ENCODE measurements at places on chromosomes 11 and 22.

GRCh38 chr22:45425531-45426265 is 12.2 kb downstream of the RIBC2 start:
- no peaks in the 10 kb centered on the region for H3K27me3 ChIP-seq
- H3K4me3 ChIP-seq = no peak overlapping the region
- no peaks in the 10 kb centered on the region for H3K4me1 ChIP-seq
- no peaks in the 10 kb centered on the region for H3K36me3 ChIP-seq
- no peak overlapping the region for H3K27ac ChIP-seq

- no peaks in the 10 kb centered on the region for H3K27me3 ChIP-seq
- no peak for DNase-seq
- no peak overlapping the region for H3K4me3 ChIP-seq
- no peaks in the 10 kb centered on the region for H3K4me1 ChIP-seq
Measured at GRCh38 chr11:1854949-1855885, 2.3 kb downstream of the LSP1 start.

DNA sequence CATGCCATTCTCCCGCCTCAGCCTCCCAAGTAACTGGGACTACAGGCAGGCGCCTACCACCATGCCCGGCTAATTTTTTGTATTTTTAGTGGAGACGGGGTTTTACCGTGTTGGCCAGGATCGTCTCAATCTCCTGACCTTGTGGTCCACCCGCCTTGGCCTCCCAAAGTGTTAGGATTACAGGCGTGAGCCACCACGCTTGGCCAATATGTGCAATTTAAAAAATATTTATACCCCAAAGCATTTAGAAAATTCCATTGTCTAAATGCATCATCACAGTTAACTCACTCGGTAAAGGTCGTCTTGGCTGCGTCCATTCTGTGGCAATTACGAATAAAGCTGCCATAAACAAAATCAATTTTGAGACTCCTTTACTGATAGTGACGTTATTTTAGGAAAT is 36.2 kb downstream of the EP300 start:
- no peak overlapping the region for H3K4me3 ChIP-seq
- no peaks in the 10 kb centered on the region for H3K4me1 ChIP-seq
- no peak overlapping the region for H3K27ac ChIP-seq
- peaks cover 46% of the 10 kb centered on the region for H3K36me3 ChIP-seq
- no peak for DNase-seq

- H3K36me3 ChIP-seq = no peaks in the 10 kb centered on the region
- peaks cover 14% of the 10 kb centered on the region for H3K4me1 ChIP-seq
- DNase-seq = peak; percentile 96
- peak overlapping the region; percentile 91 for H3K27ac ChIP-seq
- no peaks in the 10 kb centered on the region for H3K27me3 ChIP-seq
Measured at GRCh38 chr11:68127714-68128681, 6.8 kb upstream of the CHKA start.

DNA sequence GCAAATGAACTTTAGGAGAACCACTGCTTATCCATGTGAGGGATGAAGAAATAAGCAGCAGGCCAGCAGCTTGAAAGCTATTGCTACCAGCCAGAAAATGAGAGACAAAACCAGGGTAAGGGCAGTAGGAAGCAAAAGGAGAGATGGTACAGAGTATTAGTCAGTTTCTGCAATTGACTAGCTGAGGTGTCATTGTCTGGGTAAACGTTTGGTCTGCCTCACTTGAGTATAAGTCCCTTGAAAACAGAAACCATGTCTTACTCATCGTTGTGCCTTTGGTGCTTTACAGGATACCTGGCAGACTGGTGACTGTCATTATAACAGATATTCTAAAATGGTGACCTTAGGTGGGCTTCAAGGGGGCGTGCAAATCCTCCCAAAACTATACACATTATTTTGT is 63.9 kb upstream of the USP47 start:
- peaks cover 5% of the 10 kb centered on the region for H3K4me1 ChIP-seq
- no peak overlapping the region for H3K27ac ChIP-seq
- H3K27me3 ChIP-seq = no peaks in the 10 kb centered on the region
- no peak for DNase-seq
- no peak overlapping the region for H3K4me3 ChIP-seq

DNA sequence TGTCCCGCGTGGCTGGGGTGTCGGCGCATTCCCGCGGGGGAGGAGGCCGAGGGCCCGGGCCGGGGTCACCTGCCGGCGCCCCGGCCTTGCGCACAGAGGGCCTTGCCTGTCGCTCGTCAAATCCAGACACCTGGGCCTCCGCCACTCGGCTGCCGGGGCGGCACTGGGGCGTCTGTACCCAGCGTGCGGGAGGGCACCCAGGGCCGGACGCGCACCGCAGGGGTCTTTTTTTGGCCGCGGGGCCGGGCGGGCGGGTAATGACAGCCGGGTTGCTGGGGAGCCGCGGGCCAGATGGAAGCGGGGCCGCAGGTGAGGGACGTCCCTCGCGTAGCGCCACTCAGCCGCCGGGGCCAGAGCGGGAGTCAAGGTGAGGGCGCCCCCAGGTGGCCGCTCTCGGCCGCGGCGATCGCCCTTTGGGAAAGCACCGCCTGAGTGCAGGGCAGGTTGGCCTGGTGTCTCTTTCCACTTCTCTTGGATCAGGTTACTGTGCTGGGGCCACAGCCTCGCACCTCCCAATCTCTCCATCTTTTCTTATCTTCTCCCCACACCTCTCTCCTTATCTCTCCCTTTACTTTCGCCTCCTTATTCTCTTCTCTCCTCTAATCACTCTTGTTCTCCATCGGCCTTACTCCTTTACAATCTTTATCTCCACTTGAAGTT is 3.5 kb downstream of the PHLDB1 start:
- H3K4me3 ChIP-seq = peak overlapping the region; percentile 14
- peaks cover 50% of the 10 kb centered on the region for H3K27me3 ChIP-seq
- peak; percentile 60 for DNase-seq
- no peaks in the 10 kb centered on the region for H3K36me3 ChIP-seq
- no peak overlapping the region for H3K27ac ChIP-seq

DNA sequence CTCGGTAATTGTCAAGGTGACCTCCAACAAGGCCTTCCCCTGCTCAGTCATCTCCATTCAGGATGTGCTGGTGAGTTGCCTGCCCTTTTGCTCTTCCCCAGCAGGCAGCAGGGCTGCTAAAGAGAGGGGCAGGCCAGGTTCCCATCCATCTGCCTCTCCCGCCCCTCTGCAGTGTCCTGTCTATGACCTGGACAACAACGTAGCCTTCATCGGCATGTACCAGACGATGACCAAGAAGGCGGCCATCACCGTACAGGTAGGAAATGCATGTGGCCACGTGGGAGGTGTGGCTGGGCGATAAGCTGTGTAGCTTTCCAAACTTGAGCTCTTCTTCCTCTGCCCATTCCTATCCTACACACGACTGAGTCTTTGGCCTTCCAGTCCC is 4.0 kb downstream of the SIDT2 start:
- H3K27ac ChIP-seq = no peak overlapping the region
- H3K27me3 ChIP-seq = no peaks in the 10 kb centered on the region
- H3K4me3 ChIP-seq = no peak overlapping the region
- H3K36me3 ChIP-seq = peaks cover 4% of the 10 kb centered on the region
- DNase-seq = no peak

GRCh38 chr11:80727315-80727714 is 1286.5 kb upstream of the TENM4 start:
- no peaks in the 10 kb centered on the region for H3K27me3 ChIP-seq
- H3K36me3 ChIP-seq = no peaks in the 10 kb centered on the region
- no peak overlapping the region for H3K4me3 ChIP-seq
- no peak overlapping the region for H3K27ac ChIP-seq
- DNase-seq = peak; percentile 13
- H3K4me1 ChIP-seq = no peaks in the 10 kb centered on the region

DNA sequence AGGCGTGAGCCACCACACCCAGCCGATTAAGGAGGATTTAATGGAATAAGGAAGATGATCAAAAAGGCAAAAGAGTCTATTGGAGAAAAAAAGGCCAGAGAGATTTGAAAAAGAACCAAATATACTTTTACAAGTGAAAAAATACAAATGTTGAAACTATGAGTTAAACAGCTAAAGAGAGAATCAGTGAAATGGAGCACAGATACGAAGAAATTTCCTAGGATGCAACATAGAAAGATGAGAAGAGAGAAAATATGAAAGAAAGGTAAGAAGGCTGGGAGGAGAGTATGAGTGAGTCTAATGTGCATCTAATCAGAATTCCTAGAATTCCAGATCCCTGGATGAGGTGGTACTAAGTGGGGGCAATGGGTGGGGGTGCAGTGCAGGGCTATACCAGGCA is 19.4 kb upstream of the CELSR1 start:
- no peaks in the 10 kb centered on the region for H3K36me3 ChIP-seq
- DNase-seq = no peak
- no peak overlapping the region for H3K27ac ChIP-seq
- H3K4me3 ChIP-seq = no peak overlapping the region
- H3K27me3 ChIP-seq = no peaks in the 10 kb centered on the region

DNA sequence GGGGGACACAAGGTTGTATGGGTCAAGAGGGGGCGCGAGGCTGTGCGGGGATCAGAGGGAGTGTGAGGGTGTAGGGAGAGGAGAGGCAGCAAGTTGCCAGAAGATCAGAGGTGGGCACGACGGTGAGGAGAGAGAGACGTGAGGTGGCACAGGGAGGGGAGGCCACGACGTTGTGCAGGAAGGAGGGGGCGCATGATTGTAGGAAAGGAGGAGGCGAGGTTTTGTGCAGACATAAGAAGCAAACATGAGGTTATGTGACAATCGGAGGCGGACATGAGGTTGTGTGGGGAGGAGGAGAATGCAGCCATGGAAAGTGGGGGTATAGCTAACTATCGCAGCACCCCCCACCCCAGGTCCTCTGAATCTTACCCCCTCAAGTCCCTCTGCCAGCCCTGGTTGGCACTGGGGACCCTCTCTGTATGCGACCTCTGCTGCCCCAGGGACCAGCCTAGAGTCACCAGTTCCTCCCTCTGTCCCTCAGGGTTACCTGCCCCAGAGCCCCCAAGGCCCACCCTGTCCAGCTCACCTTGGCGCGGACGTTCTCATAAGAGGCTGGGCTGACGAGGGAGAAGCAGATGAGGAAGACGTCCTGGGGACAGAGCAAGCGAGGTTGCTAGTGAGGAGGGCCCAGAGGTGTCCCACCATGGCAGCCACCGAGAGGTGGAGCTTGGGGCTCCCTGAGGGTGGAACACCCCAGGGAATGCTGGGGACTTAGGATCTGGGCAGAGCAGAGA is 12.5 kb downstream of the RAC2 start:
- H3K27ac ChIP-seq = no peak overlapping the region
- no peaks in the 10 kb centered on the region for H3K4me1 ChIP-seq
- H3K27me3 ChIP-seq = no peaks in the 10 kb centered on the region
- no peak for DNase-seq

- no peak overlapping the region for H3K4me3 ChIP-seq
- peaks cover 42% of the 10 kb centered on the region for H3K36me3 ChIP-seq
- no peaks in the 10 kb centered on the region for H3K4me1 ChIP-seq
- no peaks in the 10 kb centered on the region for H3K27me3 ChIP-seq
Measured at GRCh38 chr11:32099516-32099915, 8.6 kb downstream of the RCN1 start.

GRCh38 chr11:70796648-70797227 is 398.4 kb downstream of the CTTN start:
- DNase-seq = no peak
- no peaks in the 10 kb centered on the region for H3K4me1 ChIP-seq
- H3K27me3 ChIP-seq = no peaks in the 10 kb centered on the region
- H3K4me3 ChIP-seq = no peak overlapping the region

DNA sequence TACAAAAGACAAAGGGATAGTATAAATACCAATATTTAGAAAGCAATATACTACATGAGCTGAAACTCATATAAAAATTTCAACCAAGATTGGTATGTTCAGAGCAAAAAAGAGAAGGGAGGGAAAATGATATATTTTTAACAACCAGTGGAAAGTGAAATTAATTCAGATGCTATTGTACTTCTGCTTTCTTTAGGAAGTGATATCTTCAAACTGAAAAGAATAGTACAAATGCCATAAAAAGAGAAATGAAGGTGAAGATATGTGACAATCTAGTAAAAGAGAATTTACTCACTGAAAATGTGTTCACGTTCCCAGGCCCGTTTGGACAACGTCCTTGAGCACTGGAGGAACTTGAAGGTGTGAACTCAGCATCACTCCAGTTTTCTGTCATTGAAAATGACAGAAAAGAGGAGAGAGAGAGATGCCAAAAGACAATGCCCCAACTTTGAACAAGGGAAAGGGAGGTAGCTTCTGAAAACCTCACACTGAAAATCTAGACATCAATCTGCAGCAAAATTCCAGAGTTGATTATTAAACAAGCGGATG is 47.5 kb downstream of the SC5D start:
- no peaks in the 10 kb centered on the region for H3K36me3 ChIP-seq
- no peak overlapping the region for H3K27ac ChIP-seq
- H3K27me3 ChIP-seq = no peaks in the 10 kb centered on the region
- H3K4me1 ChIP-seq = no peaks in the 10 kb centered on the region
